ENCODE measurements at places on chromosomes 6 and 20.
A peak's percentile ranks its signal among the peaks of the same experiment; 100 is the strongest.

DNA sequence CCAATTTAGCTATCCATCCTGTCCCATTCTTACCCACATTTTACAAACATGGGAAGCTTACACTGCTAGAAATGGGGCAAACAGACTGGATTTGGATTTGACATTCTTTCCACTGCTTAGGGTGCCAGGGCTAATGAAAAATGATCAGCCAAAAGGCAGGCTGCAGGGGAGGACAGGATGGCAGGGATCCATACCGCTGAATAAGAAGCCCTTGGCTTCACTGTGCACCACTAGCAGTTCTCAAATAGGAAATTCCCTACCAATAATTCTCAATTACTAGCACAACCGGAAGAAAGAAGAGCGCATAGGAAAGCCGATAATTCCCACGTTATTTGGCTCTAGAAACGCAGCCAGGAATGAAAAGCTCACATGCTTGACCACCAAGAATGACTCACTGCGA is 73.1 kb downstream of the NDUFAF5 start:
- DNase-seq: no peak

DNA sequence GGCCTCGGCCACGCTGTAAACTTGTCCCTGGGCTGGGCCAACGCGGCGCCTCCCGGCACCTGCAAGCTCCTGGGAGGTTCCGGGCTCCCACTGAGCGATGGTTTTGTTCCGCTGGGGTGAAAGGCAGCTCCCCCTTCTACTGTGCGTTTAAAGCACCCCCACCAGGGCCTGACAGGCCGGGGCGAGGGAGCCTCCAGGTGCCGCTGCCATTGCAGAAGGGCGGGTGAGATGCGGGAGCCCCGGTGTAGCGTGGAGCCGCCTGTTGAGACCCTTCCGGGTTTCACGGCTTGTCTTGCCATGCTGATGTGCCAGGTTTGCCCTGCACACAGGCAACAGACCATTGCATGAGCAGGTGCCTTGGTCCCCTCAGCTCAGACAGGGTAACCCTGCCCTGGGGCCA is 2.9 kb downstream of the COL20A1 start:
- DNase-seq: no peak

DNA sequence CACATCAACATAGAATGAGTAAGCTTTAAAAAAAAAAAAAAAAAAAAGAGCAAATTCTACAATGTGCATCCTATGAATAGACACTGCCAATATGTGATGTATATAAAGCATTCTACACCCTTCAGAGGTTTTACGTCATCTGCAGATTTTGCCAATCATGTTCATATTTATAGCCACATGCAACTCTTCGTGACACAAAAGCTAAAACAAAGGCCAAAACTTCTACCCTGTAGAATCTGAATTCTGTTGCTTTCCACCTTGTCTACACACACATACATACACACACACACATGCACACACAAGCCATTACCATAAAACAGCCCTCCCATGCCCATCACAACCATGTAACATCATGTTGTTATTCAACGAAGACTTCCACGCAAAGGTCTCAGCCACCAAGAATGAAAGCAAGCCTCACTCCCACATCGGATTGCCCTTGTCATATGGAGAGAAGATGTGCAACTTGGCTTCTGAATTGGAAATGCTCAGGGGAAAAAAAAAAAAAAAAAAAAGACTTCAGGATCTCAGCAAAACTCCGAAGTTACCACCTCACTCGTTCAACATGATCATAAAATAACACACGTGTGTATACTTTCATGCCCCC is 479.4 kb upstream of the JARID2 start:
- no peak for DNase-seq

GRCh38 chr6:165571721-165572132 is 91.3 kb downstream of the PDE10A start:
- no peak for DNase-seq

DNA sequence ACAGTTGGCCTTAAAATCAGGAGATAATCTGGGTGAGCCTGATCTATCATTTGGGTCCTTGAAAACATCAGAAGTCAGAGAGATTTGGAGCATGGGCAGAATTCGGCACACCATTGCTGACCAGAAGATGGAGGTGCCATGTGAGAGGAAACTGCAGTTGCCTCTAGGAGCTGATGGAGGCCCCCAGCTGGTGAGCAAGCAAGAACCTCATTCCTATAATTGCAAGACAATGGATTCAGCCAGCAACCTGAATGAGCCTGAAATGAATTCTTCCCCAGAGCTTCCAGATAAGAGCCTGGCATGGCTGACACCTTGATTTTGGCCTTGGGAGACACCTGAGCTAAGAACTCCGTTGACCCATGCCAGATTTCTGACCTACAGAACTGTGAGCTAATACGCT is 76.3 kb upstream of the FYN start:
- no peak for DNase-seq

- peak; percentile 73 for DNase-seq
Measured at GRCh38 chr6:27814665-27815424, 97.4 kb downstream of the OR2B2 start.

GRCh38 chr20:6502219-6502618 is 265.3 kb upstream of the BMP2 start:
- no peak for DNase-seq

DNA sequence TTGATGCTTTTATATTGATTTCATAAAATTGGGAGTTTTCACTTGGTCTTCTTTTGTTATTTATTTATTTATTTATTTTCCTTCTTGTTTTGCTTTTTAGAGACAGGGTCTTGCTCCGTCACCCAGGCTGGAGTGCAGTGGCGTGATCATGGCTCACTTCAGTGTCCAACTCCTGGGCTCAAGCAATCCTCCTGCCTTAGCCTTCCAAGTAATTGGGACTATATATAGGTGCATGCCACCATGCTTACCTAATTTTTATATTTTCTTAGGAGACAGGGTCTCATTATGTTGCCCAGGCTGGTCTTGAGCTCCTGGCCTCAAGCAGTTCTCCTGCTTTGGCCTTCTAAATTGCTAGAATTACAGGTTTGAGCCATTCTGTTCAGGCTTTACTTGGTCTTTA is 38.3 kb upstream of the MYLK2 start:
- DNase-seq: no peak

- no peak for DNase-seq
Measured at GRCh38 chr6:163655217-163656121, 241.0 kb downstream of the QKI start.

DNA sequence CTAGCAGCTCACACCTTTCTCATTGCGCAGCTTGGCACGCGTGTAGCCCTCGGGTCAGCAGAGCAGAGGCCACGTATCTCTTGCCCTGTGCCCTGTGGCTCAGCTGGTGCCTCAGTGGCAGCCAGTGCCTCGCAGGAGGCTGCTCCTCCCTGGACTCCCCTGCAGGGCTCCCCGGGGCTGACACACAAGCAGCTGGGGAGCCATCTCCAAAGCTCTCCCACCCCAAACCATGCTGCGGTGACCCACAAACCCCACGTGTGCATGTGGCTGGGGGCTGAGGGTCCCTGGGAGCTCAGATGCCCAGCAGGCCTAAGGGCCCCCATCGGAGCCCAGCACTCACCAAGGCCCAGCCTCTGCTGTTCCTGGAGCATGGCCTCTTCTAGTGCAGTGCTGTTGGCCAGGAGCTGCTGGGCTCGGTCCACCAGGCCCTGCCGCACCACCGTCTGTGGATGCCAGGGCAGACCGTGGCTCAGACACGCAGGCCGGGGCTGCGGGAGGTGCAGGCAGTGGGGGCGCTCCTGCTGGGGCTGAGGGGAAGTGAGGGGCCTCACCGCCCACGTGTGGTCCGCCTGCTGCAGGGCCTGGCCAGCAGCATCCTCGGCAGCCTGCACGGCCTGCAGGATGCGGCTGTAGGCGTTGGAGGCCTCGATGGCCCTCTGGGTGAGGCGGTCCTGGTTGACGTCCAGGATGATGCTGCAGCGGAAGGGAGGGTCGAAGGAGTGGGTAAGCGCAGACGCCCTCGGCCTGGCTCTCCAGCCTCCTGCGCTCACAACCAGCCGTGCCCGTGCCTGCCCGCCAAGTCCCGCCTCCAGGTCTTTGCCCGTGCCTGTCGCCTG is 13.8 kb downstream of the ADRM1 start:
- DNase-seq: no peak

DNA sequence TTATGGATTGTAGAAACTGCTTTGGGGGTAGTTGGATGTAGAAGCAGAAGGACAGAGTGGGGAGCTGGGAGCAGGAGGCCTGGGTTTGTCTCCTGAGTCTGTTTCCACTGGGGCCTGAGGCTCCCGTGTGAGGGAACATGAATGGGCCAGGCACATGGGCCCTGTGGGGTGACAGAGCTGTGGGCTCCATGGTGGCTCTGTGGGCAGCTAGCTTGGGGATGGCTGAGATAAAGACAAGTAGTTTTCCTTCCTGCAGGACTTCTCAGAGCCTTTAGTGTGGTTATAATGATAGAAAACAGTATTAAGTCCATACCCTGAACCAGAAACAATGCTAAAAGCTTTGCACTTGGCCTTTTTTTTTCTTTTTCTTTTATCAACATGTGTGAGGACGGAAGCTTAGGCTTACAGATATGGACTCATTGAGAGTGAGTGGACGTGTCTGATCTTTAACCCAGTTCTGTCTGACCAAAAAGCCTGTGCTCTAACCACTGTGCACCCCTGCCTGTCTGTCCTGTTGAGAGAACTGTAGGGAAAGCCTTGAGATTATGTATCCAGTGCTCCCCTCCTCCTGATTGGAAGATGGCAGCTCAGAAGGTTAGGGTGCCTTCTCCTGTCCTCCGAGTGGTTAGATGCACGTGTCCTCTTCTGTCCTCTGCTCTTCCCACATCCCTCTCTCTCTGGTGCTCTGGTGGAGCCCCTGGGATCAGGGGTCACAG is 98.3 kb downstream of the CDH26 start:
- DNase-seq: no peak

GRCh38 chr6:32184084-32184640 is at the start of gene AGER:
Gene AGER, minus strand, starts transcription at chr6:32184253. Its CDS starts 31 bp downstream, at chr6:32184222.
- no peak for DNase-seq

GRCh38 chr6:82283771-82284410 is 36.3 kb upstream of the IBTK start:
- DNase-seq: no peak

DNA sequence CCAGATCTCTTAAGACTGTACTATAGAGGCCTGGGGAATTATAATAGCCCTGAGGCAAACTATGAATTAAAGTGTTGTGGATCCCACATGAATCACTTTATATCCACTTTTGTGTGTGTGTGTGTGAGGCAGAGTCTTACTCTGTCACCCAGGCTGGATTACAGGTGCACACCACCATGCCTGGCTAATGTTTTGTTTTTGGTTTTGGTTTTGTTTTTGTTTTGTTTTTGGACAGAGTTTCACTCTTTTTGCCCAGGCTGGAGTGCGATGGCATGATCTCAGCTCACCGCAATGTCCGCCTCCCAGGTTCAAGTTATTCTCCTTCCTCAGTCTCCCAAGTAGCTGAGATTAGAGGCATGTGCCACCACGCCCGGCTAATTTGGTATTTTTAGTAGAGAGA is 32.2 kb upstream of the MICB start:
- DNase-seq: no peak

DNA sequence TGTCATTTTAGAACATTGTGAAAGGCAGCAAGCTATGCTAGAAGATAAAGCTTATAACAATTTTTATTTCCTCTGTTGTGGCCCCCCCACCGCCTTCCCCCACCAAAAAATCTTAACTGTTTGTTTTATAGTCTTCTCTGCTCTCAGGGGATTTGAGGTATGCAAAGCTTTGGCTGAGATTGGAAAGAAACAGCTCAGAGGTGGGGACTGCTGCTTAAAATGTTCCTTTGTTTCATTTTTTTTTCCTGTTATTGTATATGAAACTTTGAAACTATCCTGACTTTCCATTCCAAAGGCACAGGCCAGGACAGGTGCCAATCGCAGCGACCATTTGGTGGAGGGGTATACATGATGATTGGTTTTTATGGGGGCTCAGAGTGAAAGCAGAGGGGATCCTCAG is 114.7 kb upstream of the PHACTR1 start:
- no peak for DNase-seq

GRCh38 chr20:35661053-35661452 is 3.6 kb downstream of the CPNE1 start:
- no peak for DNase-seq

GRCh38 chr6:24967211-24967610 is 31.5 kb upstream of the RIPOR2 start:
- DNase-seq: no peak

- no peak for DNase-seq
Measured at GRCh38 chr20:25489221-25489871, 81.9 kb downstream of the GINS1 start.

Data from GM04503 (cell line).